T-helper 2 cell treated with Interferon-gamma antibody and Interleukin-4, amounts not matched to agents 5 μg/mL and 100 μg/mL, for 36 hours (primary cell): ENCODE measurements at places on chromosomes 3 and 15.

DNA sequence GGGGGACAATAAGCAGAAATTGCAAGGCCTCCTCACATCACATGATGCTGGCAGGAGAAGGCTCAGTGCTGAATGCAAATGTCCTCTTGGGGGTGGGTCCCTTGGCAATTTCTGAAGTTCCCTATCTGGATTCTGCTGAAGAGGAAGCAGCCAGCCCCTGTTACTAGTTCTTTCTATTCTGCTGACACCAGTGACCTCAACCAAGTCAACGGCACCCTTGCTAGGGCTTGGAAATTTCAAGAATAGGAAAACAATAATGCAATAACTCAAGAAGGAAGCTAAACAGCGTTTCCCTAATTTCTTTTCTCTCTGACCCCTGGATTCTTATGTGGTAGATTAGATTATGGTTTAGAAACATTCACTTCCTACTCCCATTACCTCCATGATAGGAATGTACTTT is 46.2 kb upstream of the FOXP1 start:
- H3K27ac ChIP-seq = no peak overlapping the region
- H3K4me3 ChIP-seq = no peak overlapping the region
- H3K4me1 ChIP-seq = no peaks in the 10 kb centered on the region
- no peaks in the 10 kb centered on the region for H3K27me3 ChIP-seq
- DNase-seq = no peak

GRCh38 chr3:104526901-104527401 is 839.8 kb upstream of the ALCAM start:
- no peak overlapping the region for H3K27ac ChIP-seq
- DNase-seq = no peak
- no peaks in the 10 kb centered on the region for H3K27me3 ChIP-seq
- no peaks in the 10 kb centered on the region for H3K36me3 ChIP-seq
- no peak overlapping the region for H3K4me3 ChIP-seq

DNA sequence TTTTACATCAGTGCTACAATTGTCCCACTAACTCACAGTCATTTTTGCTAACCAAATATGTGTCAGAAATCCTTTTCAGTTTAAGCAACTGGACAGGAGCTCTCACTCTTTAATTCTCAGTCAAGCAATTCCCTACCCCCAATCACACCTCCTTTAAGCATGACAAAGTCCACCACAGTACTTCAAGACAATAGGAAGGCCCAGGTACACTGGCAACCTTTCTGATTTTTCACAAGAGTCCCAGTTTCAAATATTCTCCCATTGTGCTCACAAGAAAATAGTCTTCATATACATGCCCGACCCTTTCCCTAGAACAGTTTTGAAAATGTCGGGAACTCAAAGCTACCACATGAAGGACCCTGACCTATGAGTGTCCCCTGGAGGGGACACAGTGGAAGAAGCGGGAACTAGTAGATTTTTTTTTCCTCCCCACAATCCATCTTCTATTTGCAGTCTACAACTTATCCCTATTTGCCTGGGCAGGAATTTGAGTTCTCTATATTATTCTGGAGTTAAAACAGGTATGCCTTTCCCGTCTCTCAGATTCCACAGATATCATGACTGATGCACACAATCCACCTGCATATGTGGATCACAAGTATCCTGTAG is 413.5 kb downstream of the TIGIT start:
- H3K27ac ChIP-seq = no peak overlapping the region
- no peak for DNase-seq
- no peak overlapping the region for H3K4me3 ChIP-seq
- H3K36me3 ChIP-seq = no peaks in the 10 kb centered on the region

DNA sequence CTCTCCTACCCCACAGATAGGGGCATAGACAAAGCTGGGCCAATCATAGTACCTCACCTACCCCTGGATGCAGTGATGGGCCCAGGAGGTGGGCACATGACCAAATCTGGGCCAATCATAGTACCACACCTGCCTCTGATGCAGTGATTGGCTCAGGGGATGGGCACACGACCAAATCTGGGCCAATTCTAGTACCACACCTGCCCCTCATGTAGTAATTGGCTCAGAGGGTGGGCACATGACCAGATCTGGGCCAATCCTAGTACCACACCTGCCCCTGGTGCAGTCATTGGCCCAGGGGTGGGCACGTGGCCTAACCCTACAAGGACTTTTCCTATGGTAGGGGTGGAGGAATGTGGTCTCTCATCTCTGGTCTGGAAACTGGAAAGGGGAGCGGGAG is 56.9 kb upstream of the MEF2A start:
- H3K36me3 ChIP-seq = no peaks in the 10 kb centered on the region
- no peak overlapping the region for H3K27ac ChIP-seq
- H3K4me1 ChIP-seq = peaks cover 47% of the 10 kb centered on the region
- DNase-seq = no peak
- no peaks in the 10 kb centered on the region for H3K27me3 ChIP-seq
- no peak overlapping the region for H3K4me3 ChIP-seq

- H3K4me3 ChIP-seq = no peak overlapping the region
- no peak overlapping the region for H3K27ac ChIP-seq
- no peak for DNase-seq
- no peaks in the 10 kb centered on the region for H3K4me1 ChIP-seq
These were observed 470.2 kb upstream of the RASGRP1 start for GRCh38 chr15:39034816-39035215.
